ENCODE measurements at places on chromosomes 5 and 9. TPM values are rescaled to one million over a fixed set of nuclear protein-coding genes. Genes with fewer than 3 reads are reported as not detected.

ARL14EPL gene
- not detected for polyA plus RNA-seq

IL5 gene
- 0.53 TPM for polyA plus RNA-seq

SLC22A4 gene
- polyA plus RNA-seq: 7.6 TPM

PCDHB4 gene
- polyA plus RNA-seq: 1.9 TPM

PCDHAC1 gene
- polyA plus RNA-seq: 0.13 TPM

PTGS1 gene
- polyA plus RNA-seq: 3.8 TPM

ELAVL2 gene
- 5.0 TPM for polyA plus RNA-seq

CYLC2 gene
- polyA plus RNA-seq: not detected

LCN15 gene
- polyA plus RNA-seq: 0.23 TPM

Data from left kidney (tissue), 8 donors.